Activated CD4-positive, alpha-beta T cell treated with anti-CD3 and anti-CD28 coated beads for 24 hours (primary cell): ENCODE measurements at places on chromosomes 4 and X.

GRCh38 chr4:169084954-169085353, 74.9 kb upstream of the CBR4 start:
- no peak for DNase-seq

GRCh38 chrX:138742217-138742616, 30.7 kb upstream of the FGF13 start:
- DNase-seq, result no peak

DNA sequence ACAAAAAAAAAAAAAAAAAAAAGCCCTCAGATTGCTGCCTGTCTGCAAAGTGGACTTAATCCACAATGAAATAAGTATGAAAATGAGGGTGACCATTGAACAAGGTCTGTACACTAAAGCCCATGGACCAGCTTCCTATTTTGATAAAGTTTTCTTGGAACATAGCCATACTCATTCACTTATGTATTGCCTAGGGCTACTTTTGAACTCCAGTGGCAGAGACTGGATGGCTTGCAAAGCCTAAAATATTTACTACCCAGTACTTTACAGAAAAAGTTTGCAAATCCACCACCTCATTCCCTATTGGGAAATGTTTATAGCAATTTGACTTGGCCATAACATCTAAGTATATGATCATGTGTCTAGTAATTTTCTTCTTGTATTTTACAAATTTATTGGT, 481.7 kb downstream of the NAF1 start:
- no peak for DNase-seq

DNA sequence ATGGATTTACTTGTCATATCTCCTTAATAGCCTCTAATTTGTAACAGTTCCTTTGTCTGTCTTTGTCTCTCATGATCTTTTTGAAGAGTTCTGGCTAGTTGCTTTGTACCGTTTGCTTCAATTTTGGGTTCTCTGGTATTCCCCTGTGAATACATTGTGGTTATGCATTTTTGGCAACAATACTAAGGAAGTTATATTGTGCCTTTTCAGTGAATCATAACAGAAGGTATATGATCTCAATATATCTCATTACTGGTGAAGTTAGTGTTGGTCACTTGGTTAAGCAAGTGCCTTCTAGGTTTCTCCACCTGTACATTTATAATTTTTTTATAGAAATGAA, 48.6 kb downstream of the DCLK2 start:
- no peak for DNase-seq

DNA sequence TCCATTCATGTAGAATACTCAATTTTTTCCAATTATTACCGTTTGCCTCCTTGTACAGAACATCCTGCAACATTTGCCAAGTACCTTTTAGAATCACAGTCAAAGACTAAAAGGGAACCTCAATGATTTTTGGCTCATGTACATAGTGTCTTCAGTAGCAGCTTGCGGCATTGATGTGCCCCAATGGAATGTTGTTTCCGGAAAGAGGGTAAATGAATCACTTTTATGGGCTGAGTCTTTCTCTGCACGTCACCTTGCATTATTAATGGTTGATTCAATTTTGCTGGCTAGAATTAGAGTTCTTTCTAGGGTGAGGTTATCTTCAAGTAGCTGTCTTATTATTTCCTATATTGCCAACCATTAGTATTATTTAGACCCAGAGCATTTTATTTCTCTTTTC, 116.9 kb upstream of the GABRA2 start:
- DNase-seq, result no peak

GRCh38 chr4:82898322-82899243, 2.0 kb upstream of the THAP9 start:
- DNase-seq, result no peak

DNA sequence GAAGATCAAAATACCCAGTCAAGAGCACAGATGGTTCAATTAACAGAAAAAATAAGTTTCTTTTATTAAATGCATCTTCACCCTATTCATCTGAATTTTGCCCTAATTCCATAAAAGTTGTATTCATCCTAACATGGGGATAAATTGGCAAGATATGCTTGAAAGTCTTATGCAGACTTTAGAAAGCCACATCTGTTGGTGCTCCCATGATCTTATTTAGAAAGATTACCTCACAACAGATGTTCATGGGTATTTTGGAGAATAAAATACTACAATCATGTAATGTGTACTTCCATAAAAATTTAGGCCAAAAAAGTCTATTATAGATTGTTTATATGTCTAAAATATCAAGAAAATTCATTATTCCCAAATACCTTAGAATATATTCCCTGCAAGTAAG, 510.3 kb downstream of the TECRL start:
- DNase-seq, result no peak

- DNase-seq, result no peak
Measured at GRCh38 chr4:54707406-54707805, 49.6 kb downstream of the KIT start.

DNA sequence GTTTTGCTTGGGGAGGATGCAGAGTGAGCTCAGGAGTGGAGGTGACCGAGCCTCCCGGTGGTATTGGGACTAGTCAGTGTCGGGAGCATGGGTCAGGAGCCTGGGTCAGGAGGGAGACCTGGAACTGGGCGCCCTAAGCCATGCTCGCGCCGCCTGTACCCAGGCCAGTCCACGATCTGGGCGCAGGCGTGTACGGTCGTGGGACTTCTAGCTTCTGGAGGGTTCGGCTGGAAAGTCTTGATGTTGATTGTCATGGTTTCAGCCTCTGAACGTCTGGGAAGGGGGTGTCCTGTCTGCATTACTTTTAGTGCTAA, 244 bp downstream of the EIF2S3 start:
- no peak for DNase-seq

DNA sequence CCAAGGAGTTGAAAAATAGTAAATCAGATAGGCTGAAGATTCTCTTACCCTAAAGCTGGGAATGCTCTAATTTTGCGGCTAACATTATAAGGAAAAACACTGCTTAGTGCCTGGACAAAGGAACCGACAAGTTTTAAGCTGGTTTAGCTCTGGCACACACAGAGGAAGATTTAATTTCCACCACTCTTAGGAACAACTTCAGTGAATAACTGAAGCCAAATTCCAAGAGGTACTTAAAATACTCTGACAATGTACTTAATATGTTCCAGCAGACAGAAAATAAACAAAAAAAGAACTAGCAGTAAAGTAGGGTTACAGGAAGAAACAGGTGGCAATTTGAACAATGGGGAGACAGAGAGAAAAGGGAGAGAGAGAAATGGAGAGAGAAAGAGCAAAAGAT, 340.8 kb upstream of the NDST4 start:
- no peak for DNase-seq

- peak; percentile 11 for DNase-seq
Measured at GRCh38 chr4:152014280-152014679, 253.5 kb upstream of the GATB start.

- DNase-seq, result no peak
Measured at GRCh38 chr4:22593933-22594332, 78.1 kb upstream of the ADGRA3 start.

GRCh38 chr4:15163284-15163645, 161.0 kb downstream of the CPEB2 start:
- no peak for DNase-seq

GRCh38 chrX:131544218-131544617, 344 bp downstream of the OR13H1 start:
- no peak for DNase-seq
